ENCODE measurements at places on chromosomes 12 and 14.

GRCh38 chr14:21768875-21769257, 95.2 kb upstream of the OR4E1 start:
- no peak for DNase-seq

GRCh38 chr12:57280211-57281062, 29.4 kb upstream of the STAC3 start:
- DNase-seq = peak; percentile 57

- DNase-seq = no peak
Observed at GRCh38 chr14:30349520-30349919, 209.4 kb upstream of the G2E3 start.

DNA sequence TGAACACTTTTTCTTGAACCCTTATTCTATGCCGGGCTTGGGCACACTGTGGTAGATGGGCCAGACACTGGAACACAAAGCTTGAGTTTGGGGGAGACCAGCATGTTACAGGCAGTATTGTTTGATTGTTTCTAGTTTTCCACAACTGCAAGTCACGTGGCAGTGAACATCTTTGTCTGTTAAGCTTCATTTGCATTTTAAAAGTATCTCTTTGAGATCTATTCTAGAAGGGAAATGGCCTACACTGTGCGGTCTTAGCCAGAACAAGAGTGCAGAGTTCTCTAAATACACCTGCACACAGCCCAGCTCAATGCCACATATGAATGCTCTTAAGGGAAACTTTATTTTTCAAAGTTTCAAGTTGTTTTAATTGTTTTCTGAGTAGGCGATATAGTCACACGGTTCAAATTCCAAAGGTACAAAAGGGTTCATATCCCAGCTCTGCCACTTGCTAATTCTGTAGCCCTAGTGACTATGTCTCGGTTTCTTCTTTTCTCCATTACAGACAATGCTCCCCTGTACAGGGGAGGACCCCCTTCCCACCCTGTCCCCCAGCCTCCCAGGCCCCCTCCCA, 24.9 kb downstream of the RIN3 start:
- no peak for DNase-seq

DNA sequence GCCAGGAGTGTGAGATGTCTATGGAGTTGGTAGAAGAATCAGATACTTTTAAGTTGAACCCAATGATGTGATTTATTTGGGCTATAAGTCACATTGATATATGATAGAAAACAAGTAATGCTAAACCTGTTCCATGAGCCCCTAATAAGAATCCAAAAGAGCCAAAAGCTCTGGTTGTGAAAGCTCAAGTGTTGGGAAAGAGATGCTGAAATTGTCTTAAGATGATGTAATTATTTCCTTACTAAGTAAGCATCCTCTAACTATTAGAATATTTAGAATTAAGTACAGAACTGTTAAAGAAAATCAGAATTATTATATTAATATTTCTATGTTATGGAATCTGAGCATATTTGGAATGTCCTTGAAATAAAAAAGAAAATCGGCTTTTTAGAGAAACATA, 17.6 kb upstream of the SLC2A13 start:
- DNase-seq = no peak

GRCh38 chr12:116171549-116171948, 105.9 kb downstream of the MED13L start:
- DNase-seq = no peak

DNA sequence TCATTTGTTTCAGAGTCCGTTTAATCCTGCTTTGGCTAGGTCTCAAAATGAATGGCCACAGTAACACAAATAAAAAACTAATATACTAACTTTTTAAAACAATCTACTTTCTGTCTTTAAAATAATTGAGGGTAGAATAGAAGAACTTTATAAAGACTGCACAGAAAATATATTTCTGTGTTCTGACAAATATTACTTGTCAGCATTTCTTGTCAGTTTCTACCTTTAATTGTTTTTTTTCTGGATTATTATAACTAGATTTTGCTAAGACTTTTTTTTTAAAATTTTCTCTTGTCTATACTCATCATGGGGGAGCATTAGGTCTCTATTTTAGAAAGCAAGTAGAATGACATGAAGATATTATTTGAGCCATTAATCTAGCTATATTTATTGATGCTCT, 86.2 kb downstream of the RAD52 start:
- no peak for DNase-seq

DNA sequence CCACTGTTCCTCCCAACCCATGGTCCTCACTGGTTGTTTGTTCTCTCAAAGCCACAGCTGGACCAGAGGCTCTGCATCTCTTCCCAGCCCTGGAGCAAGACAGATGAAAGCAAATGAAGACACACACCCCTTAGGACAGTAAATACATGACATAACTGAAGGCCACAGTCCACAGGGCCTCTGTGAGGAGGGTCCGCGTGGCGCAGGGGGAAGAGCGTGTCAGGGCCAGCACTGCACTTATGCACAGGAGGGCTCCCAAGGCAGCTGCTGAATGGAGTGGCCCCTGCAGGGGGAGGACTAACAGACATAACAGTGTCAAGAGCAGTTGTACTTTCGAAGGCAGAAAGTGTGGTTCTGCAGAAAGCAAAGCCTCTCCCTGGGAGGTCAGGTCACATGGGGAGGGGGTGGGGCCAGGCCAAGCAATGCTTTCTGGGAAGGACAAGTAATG, 79.9 kb downstream of the CHGA start:
- no peak for DNase-seq

GRCh38 chr12:111699-112493, 45.3 kb downstream of the IQSEC3 start:
- DNase-seq = no peak

DNA sequence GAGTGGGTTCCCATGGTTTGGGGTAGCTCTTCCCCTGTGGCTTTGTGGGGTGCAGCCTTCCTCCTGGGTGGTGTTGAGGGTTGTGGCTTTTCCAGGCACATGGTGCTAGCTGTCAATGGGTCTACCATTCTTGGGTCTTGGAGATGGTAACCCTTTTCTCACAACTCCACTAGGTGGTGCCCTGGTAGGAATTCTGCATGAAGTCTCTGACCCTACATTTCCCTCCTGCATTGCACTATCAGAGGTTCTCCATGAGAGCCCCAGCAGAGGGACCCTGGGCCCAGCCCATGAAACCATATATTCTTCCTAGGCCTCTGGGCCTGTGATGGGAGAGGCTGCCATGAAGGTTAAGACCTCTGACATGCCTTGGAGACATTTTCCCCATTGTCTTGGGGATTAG, 1093.3 kb downstream of the SLC16A7 start:
- DNase-seq = no peak

- DNase-seq = no peak
Observed at GRCh38 chr12:51848326-51848727, at the start of gene FIGNL2. Gene FIGNL2, minus strand, starts transcription at chr12:51848718. Its CDS starts 26,305 bp downstream, at chr12:51822413.

GRCh38 chr12:457676-458075, 2.1 kb upstream of the B4GALNT3 start:
- no peak for DNase-seq

DNA sequence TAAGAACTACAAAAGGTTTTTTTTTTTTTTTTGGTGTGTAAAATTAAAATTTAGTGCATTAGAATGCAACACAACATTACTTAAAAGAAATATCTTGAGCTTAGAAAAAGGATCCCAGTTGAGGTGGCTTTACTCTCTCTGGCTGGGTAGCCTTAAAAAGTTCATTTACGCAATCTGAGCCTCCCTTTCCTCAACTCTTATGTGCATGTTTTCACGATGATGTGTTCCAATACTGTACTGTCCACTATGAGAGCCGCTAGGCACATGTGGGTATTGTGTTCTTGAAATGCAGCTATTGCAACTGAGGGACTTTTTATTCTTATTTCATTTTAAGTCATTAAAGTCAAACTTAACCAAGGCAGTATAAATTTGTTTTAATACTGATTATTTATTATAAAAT, 460.9 kb upstream of the SYT1 start:
- DNase-seq = no peak

GRCh38 chr14:29037411-29037810, 270.8 kb downstream of the FOXG1 start:
- DNase-seq = no peak

GRCh38 chr14:95156161-95157047, 925 bp downstream of the DICER1 start:
- DNase-seq = peak; percentile 22

Measured in stimulated activated CD4-positive, alpha-beta T cell treated with anti-CD3 and anti-CD28 coated beads, Interleukin-4, amount 100 ng/mL, for 4 hours (primary cell).